CMK (cell line): ENCODE measurements at places on chromosomes 5 and 9.
A peak's percentile ranks its signal among the peaks of the same experiment; 100 is the strongest.

GRCh38 chr5:96690861-96691260 is 28.7 kb downstream of the CAST start:
- DNase-seq: no peak

GRCh38 chr5:146208916-146209522 is 5.6 kb downstream of the RBM27 start:
- no peak for DNase-seq

- no peak for DNase-seq
Measured at GRCh38 chr5:66722686-66723085, 126.5 kb downstream of the MAST4 start.

- no peak for DNase-seq
Measured at GRCh38 chr5:153860195-153860886, 178.4 kb downstream of the FAM114A2 start.

DNA sequence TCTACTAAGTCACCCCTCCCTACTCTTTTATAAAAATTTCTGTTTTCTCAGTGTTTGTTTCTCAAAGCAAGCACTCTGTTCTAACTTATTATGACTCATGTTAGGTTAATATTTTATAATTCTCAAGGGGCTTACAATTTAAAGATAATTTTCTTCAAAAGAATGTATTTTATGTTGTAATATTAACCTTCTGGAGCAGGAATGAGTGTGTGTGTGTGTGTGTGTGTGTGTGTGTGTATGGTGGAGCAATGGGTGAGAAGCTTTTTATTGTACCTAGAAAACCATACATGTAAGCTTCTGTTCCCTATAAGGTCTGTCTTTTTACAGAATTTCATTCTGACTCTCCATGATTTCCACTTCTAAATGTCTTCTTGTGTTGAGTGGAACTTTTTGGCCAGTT is 63.0 kb downstream of the PBX3 start:
- DNase-seq: no peak

GRCh38 chr5:126031989-126032716 is 391.1 kb upstream of the GRAMD2B start:
- DNase-seq: no peak

DNA sequence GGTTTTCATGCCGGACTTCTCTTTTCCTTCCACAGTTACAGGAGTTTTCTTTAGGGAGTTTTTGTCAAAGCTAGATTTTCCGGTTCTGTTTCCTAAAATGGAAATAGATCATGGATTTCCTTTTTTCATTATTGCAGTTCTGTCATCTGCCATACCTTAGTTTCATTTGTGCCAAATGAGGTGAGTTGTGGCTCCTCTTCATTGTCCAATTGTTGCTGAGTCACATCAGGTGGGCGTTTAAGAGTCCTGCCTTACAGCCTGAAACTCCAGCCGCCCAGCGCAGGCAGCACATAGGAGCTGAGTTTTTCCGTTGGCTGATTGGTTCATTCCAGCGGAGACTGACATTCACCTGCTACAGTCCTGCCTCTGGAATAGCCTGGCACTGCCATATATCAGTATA is 14.1 kb downstream of the SLC25A25 start:
- DNase-seq: no peak

GRCh38 chr9:137136881-137137607 is 1.9 kb upstream of the GRIN1 start:
- no peak for DNase-seq

DNA sequence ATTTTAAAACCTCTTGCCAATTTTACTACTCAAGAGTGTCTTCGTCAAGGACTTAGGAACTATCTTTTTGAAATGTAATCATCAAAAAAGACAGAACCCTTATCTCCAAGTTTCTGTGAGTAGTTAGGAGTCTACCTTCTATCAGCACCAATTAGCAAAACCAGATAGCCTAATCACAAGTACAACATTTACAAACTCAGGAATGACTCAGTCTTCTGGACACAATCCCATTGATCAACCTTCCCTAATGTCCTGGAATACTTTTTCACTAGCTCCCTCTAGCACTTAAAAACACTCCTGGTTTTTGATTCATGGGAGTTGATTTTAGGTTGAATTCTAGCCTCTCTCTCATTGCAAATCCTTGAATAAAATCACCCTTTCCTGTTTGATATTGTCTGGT is 680.7 kb downstream of the PRR16 start:
- no peak for DNase-seq

DNA sequence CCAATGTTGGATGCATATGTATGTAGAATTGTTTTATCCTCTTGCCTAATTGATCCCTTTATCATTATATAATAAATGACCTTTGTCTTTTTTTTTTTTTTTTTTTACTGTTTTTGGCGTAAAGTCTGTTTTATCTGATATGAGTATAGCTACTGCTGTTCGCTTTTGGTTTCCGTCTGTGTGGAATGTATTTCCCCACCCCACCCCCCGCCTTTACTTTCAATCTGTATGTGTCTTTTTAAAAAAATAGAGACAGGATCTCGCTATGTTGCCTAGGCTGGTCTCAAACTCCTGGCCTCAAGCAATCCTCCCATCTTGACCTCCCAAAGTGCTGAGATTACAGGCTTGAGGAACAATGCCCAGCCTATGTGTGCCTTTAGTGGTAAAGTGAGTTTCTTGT is 11.3 kb downstream of the AHRR start:
- no peak for DNase-seq

DNA sequence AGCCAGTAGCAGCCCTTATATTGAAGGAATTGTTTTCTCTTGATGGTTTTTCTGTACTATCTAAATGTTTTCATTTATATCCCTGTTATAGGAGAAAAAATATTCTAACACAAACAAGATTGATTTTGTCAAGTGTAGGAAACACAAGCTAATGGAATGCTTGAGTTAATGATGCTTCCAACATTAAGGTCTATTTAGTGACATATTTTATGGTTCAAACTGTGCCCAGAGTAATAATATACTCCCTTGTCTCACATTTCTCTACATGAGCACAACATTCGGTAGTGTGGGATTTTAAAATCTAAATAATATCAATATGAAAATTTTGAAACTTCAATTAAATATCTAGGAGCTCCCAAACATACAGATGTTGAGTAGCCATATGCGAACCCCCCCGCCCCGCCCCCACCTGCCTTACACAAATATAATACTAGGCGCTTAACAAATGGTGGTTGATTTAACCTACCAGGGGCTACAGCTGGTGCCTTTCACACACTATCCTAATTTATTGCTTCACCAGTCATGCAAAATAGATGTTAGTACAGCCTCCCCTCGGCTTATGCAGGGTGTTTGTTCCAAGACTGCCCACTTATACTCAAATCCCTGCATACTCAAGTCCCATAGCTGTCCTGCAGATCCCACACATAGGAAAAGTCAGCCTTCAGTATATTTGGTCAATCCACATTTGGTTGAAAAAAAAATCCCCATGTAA is 124.1 kb upstream of the ACO1 start:
- no peak for DNase-seq

GRCh38 chr5:145008876-145009530 is 826.1 kb downstream of the PRELID2 start:
- DNase-seq: no peak

DNA sequence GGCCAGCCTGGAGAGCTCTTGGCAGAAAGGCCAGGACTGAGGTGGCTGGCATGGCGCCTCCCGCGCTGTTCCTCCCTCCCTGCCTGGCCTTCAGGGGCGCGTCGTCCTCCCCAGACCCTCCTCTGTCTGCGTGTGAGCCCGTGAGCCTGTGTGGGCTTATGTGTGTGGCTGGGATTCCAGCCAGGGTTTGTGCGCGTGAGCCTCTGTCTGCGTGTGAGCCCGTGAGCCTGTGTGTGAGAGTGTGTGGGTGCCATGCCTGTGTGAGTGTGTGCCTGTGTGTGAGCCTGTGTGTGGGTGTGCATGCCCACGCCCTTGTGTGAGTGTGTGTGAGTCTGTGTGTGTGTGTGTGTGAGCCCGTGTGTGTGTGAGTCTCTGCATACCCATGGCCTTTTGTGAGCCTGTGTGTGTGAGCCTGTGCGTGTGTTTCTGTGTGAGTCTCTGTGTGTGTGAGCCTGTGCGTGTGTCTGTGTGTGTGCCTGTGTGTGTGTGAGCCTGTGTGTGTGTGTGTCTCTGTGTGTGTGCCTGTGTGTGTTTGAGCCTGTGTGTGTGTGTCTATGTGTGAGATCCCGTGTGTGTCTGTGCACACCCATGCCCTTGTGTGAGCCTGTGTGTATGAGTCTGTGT is 13.0 kb downstream of the RXRA start:
- peak; percentile 70 for DNase-seq

DNA sequence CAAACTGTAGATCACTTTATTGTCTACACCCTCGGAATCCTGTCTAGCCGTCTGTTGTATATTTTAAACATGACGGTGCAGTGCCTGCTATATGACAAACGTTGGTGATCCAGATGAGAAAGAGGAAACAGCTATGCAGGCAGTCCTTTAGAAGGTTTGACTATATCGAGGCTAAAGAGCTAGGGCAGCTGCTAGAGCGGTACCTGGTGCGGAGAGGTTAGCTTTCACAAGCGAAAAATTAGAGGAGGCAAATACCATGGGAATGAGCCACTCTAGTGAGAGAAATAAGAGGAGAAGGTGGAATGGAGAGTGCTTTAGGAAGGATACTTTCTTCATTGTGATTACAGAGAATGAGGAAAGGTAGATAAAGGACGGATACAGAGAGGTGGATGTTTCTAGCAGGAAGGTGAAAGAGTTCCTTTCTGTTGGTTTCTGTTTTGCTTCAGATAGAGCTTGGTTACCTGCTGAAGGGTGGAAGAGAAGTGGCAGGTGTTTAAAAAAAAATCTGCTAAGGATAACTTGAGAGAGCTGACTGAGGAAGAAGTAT is 959 bp upstream of the FBXL17 start:
- no peak for DNase-seq

GRCh38 chr5:161263191-161263590 is 283.3 kb downstream of the GABRB2 start:
- no peak for DNase-seq

DNA sequence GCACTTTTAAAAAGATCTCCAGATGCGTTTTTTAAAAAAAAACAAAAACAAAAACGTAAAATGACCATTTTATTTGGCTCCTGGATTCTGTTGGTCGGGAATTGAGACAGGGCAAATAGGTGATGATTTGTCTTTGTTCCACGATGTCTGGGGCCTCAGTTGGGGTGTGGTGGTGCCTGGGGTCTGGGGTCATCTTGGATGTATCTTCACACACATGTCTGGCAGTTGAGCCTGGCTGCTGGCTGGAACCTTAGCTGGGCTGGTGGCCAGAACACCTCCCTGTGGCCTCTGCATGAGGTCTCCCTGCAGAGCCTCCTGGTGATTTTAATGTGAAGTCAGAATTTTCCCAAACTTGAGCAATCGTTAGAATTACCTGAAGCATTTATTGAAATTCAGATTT is 42.5 kb upstream of the BASP1 start:
- DNase-seq: no peak

GRCh38 chr5:118863345-118863744 is 125.0 kb downstream of the DTWD2 start:
- DNase-seq: no peak

GRCh38 chr5:175623088-175623487 is 34.8 kb upstream of the HRH2 start:
- no peak for DNase-seq

DNA sequence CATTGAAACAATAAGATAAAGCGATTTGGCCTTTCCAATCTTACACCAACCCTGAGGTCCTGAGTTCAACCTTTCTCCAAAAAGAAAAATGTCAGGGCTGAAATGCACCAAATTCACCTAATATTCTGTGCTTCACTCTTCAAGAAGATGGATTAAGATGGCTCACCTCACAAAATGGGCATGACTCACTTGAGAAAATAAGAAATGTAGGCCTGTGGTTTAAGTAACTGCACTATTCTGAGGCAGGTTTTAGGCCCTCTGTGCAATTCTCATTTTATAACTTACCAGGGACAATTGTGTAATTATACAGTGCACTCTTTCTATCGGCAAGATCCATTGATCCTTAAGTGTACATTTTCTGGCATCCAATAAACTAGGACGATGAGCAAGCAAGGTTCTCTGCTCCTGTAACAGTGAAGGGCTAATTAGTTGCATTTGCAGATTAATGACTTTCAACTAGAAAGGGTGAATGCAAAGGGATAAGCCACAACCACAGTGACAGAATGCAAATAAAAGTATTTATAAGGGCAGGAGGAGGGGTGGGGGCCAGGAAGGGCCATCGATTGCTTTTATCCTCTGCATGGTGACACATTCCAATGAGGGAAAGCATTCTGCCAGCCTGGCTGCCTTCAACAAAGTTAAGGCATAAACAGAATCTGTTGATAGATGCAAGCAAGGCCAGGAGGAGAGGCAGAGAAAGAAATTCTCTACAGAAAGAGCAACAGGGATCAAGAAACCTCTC is 214.5 kb downstream of the CAAP1 start:
- no peak for DNase-seq

DNA sequence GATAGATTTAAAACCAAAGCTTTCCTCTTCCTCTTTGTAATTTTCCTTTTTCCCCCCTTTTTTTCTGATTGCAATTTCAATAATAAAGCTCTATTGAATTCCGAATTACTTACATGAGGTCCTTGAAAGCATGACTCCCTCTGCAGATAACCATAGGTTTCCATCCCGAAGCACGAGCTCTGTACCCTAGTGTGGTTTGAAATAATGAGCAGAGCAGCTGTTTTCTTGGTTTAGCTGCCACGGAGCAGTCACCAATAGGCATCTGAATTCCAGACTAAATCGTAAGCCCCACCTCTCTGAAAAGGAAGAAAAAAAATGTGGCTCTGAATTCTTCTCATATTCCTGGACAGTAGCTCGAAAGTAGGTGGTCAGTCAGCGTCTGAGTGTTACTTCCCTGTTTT is 18.5 kb upstream of the GNE start:
- DNase-seq: no peak

GRCh38 chr5:131386779-131387178 is 122.9 kb downstream of the CDC42SE2 start:
- no peak for DNase-seq

GRCh38 chr5:160435532-160435931 is 13.9 kb downstream of the PTTG1 start:
- DNase-seq: no peak

- no peak for DNase-seq
Measured at GRCh38 chr5:155728146-155728856, 598.7 kb upstream of the SGCD start.

GRCh38 chr5:173886150-173886549 is 2.0 kb upstream of the CPEB4 start:
- DNase-seq: no peak
